ENCODE measurements at places on chromosomes 1 and 21.
A peak's percentile ranks its signal among the peaks of the same experiment; 100 is the strongest.

DNA sequence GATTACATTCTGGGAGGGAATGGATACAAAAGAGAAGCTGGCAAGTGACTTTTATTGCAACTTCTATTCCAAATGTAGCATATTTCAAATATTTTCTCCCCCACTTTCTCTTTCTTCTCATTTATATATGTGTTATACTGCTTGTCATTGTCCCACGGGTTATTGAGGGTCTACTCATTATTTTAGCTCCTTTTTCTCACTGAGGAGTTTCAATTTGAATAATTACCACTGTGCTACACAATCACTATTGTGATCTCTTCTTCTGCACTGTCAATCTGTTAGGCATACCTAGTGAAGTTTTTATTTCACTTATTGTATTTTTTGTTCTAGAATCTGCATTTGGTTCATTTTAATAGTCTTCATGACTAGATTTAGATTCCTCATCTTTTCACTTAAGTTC, 339.7 kb downstream of the PTPRC start:
- no peak for DNase-seq

DNA sequence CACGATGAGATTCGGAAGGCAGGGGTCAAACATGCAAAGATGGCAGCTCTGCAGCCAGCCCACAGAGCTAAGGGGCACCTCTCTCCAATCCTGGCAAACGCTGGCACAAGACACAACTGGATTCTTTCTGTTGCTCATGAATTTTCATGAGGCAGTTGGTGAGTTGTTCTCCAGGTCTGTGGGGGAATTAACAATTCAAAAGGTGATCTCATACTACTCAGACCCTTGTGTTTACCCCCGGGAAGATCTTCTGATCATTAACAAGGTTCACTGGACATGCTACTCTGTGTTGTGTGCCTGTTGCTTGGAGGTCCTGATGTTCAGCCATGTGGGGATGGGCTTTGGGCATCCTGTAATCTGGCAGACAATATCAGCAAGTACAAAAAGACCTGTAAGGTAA, 128.9 kb downstream of the HHAT start:
- DNase-seq: no peak

- DNase-seq: no peak
These were observed 3.2 kb upstream of the LEMD1 start for GRCh38 chr1:205424901-205425600.

GRCh38 chr1:73604211-73604610, 593.8 kb downstream of the LRRIQ3 start:
- no peak for DNase-seq

GRCh38 chr1:100499194-100499811, 38.6 kb upstream of the GPR88 start:
- DNase-seq: no peak

- no peak for DNase-seq
These were observed 121.9 kb downstream of the CYYR1 start for GRCh38 chr21:26451081-26451740.

- no peak for DNase-seq
These were observed 19.0 kb downstream of the RNASEL start for GRCh38 chr1:182569939-182570610.

GRCh38 chr1:26237230-26237966, 3.4 kb downstream of the CEP85 start:
- no peak for DNase-seq

GRCh38 chr1:24727501-24728216, 17.6 kb upstream of the CLIC4 start:
- DNase-seq: no peak

DNA sequence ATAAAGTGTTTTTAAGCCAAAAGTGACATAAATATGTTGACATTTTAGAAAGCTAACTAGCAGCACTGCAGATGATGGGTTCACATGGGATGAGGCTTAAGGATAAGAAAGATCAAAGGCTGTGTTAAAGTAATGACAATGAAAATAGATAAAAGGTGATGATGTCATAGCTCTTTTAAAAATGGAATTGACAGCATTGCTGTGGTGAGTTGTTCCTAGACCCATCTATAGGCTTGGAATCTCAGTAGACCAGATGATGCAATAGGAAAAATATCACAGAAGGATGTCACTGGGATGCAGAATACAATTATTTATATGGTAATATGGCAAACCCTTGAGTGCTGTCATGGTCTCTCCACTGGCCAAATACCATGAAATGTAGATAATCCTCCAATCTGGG, 286.0 kb downstream of the PLA2G4A start:
- DNase-seq: no peak

- DNase-seq: no peak
These were observed 309.0 kb downstream of the PTGER3 start for GRCh38 chr1:70738624-70739023.

- no peak for DNase-seq
These were observed 59.9 kb downstream of the SYT6 start for GRCh38 chr1:114093624-114094362.

GRCh38 chr1:27864264-27864895, 8.0 kb upstream of the THEMIS2 start:
- no peak for DNase-seq

- peak; percentile 28 for DNase-seq
These were observed 45.5 kb downstream of the LPAR3 start for GRCh38 chr1:84847253-84848250.

- no peak for DNase-seq
These were observed 35.9 kb upstream of the TMEM52 start for GRCh38 chr1:1954831-1955441.

GRCh38 chr1:228393811-228394570, 12.6 kb downstream of the TRIM11 start:
- DNase-seq: no peak

GRCh38 chr1:64921771-64922170, 44.6 kb downstream of the JAK1 start:
- DNase-seq: no peak

- no peak for DNase-seq
These were observed 5.8 kb downstream of the AGL start for GRCh38 chr1:99855914-99856450.

DNA sequence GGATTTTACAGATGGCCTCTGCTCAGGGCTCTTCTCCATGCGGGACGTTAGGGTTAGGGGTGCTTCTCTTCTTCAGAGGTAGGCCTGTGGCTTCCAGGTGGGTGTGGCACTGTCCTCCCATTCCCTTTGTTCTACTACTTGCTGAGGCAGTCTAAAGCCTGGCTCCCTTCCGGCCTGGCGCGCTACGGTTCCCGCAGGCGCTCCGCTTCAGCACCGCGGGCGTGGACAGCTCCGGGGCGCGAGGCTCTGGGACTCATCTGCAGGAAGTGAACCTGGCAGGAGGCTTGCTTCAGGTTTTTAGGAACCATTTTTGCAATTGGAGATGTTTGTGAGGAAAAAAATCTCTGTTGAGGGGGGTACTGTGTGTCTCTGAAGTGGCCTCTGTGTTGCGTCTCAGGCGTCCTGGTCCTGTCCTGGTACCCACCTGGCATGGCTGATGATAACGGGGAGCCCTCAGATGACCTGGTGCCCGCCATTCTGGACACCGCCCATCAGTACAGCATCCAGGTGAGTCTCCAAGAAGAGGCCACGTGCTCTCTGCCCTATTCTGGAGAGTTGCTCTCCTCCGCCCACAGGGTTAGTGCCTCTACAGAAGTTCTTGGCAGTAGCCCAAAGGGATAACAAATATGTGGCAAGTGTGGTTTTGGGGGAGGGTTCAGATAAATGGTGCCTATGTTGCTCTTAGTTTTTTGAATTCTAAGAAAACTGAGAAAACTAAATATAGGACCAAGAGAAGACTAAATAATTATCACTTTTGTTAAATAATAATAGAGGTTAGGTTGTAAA, 1.9 kb downstream of the MANEAL start:
- no peak for DNase-seq

DNA sequence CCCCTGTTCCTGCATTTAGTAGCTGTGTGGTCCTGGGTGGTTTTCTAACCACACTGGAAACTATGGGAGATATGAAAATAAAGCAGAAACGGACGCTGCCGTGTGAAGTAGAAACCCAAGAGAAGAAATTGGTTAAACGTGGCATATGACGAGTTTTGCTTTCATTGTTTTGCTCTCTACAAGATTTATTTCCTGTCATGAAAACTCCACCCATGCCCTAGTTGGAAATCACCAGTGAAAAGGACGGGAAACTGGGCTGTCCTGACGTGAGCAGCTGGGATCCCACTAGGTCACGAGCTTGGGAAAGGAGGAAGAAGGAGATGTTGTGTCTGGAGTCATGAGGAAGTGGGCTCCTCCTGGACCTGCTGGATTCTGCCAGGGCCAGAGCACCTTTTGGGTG, 120.8 kb upstream of the GADD45A start:
- no peak for DNase-seq

GRCh38 chr1:24277420-24278169, 41.6 kb upstream of the GRHL3 start:
- no peak for DNase-seq

DNA sequence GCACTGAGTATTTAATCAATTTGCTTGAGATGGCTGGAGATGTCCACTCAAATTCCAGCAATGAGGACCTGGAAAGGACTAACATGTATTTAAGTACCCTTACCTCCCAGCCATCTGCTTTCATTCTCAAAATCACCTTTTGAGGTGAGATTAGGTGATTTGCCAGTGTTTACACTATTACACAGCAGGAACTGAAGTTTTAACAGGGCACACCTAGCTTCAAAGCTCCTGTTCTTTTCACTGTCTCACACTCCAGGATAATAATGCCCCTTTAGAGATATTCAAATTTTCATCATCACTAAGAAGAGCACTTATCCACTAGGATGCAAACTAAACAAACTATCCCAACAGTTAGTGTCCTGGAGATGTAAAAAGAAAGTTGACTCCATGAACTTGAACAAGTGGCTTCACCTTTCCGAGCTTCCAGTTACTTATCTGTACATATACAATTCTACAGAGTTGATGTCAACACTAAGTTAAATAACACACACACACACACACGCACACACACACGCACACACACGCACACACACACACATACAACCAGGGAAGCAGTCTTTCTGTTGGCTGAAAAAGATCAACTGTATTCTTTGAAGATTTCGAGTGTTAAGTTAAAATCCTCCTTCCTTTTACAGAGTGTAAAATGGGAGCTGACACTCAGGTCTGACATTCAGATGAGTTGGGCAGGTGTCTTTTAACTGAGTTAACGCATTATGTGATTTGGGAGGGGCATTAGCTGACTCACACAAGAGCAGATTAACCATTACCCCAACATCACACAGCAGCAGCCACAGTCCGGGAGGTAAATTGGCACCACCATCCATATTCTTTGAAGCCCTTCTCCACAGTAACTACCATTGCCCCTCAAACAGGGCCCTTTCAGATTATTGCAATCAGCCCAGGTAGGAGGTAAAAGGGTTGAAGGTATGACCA, 15.5 kb upstream of the JAK1 start:
- no peak for DNase-seq

DNA sequence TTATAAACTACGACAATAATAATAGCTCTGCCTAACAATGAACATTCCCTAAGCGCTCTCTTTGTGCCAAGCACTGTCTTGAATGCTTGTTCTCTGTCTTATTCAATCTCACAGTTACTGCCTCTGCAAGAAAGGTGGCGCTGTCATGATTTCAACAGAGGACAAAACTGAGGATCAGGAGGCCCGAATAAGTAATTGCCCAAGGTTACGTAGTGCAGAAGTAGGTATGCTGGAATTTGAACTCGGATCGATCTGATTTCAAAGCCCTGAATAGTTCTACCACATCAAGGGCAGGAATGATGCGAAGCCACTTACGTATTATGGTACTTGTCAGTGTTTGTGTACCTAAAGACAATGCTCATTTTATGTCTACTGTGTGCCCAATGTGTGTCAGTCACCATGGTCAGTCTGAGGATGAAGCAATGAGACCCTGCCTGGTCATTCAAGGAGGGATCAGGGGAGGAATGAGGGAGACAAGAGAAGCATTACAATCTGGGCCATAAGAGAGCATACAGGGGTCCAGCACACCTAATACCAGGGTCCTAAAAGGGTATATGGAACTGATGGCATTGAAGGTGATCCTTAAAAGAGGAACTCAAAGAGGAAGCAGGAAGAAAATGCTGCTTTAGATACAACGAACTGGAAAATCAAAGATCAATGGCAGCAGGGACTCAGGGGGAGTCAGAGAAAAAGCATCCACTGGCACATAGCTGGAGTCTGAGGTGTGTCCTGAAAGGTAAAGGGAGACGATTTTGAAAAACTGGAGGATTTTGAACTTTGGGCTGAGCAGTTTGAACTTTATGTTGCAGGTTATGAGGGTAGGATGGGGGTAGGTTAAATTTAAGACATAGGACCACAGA, 389.2 kb downstream of the PLPP3 start:
- no peak for DNase-seq

DNA sequence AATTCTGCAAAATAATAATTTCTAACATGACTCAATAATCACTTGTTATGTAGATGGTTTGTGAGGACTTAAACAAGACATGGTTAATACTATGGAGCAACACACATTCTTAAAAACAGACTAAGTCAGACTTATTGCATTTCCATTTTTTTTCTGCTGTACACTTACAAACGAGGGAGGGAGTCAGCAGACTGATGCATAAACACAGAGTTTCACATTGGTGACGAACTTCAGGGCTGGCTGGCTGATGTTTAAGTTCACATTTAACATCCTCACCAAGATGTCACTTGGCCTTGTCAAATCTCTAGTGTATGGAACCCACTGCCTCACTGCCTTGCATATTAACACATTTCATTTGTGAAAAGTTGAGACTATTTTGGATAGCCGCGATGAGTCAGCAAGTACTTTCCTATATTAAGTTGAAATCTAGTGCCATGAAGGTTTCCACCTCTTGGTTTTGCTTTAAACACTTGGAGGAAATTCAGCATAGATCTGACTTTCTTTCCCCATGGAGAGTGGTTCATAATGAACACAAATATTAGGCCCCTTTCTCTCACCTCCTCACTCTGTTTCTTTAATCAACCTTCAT, 337.5 kb upstream of the RUNX1 start:
- DNase-seq: no peak

GRCh38 chr1:147079400-147080005, 92.8 kb downstream of the PRKAB2 start:
- DNase-seq: no peak

DNA sequence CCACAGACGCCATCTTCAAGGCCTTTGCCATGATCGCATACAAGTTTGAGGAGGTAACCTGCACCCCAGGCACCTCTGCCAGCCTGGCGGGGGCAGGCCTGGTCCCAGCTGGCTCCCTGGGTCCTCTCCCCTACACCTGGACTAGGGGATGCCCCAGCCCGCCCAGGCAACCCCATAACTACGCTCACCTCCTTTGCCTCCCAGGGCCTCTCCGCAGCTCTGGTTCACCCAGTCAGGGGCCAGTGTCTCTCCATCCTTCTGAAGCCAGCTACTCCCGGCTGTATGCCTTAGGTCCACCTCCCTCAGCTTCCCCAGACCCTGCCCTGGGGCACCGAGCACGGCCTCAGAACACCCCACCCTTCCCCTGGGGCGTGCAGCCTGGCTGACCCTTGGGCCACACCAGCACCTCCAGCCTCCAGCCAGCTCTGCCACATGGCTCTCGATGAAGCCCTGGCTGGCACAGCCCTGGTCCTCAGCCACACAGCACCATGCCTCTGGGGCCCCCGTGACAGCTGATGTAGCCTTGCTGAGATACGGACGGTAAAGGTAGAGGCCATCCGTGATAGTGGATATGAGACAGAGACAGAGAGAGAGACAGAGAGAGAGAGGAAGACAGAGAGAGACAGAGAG, 80.4 kb upstream of the COL6A1 start:
- no peak for DNase-seq

- DNase-seq: no peak
These were observed 1.2 kb downstream of the CCNL2 start for GRCh38 chr1:1397839-1398523.

Measured in left renal cortex interstitium (tissue), 4 donors.